ENCODE measurements at places on chromosomes 2 and 18. TPM values are rescaled to one million over a fixed set of nuclear protein-coding genes. Genes with fewer than 3 reads are reported as not detected.

The MEP1B gene
- not detected for total RNA-seq

DNA sequence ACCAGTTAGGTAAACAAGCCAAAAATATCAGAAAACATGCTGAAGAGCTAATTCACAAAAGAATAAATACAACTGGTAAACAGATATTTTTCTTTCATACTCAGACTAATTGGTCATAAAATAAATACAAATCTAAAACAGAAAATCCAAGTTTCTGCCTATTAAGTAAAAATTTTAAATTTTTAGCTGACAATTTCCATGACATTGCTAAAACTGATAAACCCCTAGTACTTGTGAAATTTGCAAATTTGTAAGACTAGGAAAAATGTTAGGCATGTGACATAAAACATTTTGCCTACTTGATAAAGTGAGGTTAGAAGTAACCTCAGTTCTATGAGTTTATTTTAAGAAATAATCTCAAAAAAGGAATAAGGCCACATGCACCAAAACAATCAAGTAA, 356.1 kb downstream of the LRATD1 start:
- no peaks in the 10 kb centered on the region for H3K4me1 ChIP-seq
- no peak for DNase-seq
- no peak overlapping the region for H3K4me3 ChIP-seq

GRCh38 chr2:101722864-101723263, 25.4 kb downstream of the MAP4K4 start:
- H3K36me3 ChIP-seq, result no peaks in the 10 kb centered on the region
- DNase-seq, result no peak
- no peak overlapping the region for H3K4me3 ChIP-seq
- H3K27me3 ChIP-seq, result no peaks in the 10 kb centered on the region

DNA sequence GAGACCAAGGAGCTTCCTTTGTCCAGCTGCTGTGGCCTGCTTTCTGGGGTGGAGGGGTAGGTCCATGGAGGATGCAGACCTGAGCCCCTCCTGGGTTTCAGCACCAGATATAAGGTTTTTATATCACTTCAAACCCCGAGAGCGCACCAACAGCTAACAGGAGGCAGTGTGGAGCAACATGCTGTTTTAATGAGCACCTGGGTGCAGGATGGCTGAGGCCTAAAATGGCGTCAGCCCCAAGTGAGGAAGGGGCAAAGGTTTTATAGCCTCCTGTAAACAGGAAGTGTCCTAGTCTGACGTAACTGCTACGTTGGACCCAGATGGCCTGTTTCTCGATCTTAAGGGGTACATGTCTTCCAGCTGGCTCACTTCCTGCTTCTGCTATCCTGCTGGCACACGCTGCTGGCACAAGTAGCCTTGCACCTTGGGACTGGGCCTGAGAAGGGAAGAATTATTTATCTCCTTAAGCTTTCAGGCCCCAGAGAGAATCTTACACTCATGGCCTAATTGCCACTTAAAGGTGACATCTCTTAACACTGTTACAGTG, 11.4 kb upstream of the REG1B start:
- H3K27me3 ChIP-seq, result no peaks in the 10 kb centered on the region
- no peak overlapping the region for H3K27ac ChIP-seq
- no peaks in the 10 kb centered on the region for H3K4me1 ChIP-seq
- DNase-seq, result no peak
- H3K36me3 ChIP-seq, result no peaks in the 10 kb centered on the region
- H3K4me3 ChIP-seq, result no peak overlapping the region

The PCARE gene
- not detected for total RNA-seq

GRCh38 chr2:33632831-33633230, 33.7 kb upstream of the FAM98A start:
- no peak for DNase-seq
- H3K4me1 ChIP-seq, result peaks cover 9% of the 10 kb centered on the region
- no peak overlapping the region for H3K4me3 ChIP-seq
- H3K27ac ChIP-seq, result no peak overlapping the region
- H3K27me3 ChIP-seq, result no peaks in the 10 kb centered on the region
- no peaks in the 10 kb centered on the region for H3K36me3 ChIP-seq

The GAD1 gene
- not detected for total RNA-seq

GRCh38 chr2:8457699-8458502, 224.0 kb upstream of the ID2 start:
- H3K4me3 ChIP-seq, result no peak overlapping the region
- H3K27ac ChIP-seq, result no peak overlapping the region
- no peaks in the 10 kb centered on the region for H3K36me3 ChIP-seq
- no peak for DNase-seq

The BMP10 gene
- not detected for total RNA-seq

Measured in vagina (tissue), 2 donors.